ENCODE measurements at places on chromosomes 2 and 18. TPM values are rescaled to one million over a fixed set of nuclear protein-coding genes. Genes with fewer than 3 reads are reported as not detected.

The LINC00305 gene
- not detected for total RNA-seq

GRCh38 chr2:181904022-181904632 is 12.6 kb downstream of the ITPRID2 start:
- peak; percentile 43 for DNase-seq

DNA sequence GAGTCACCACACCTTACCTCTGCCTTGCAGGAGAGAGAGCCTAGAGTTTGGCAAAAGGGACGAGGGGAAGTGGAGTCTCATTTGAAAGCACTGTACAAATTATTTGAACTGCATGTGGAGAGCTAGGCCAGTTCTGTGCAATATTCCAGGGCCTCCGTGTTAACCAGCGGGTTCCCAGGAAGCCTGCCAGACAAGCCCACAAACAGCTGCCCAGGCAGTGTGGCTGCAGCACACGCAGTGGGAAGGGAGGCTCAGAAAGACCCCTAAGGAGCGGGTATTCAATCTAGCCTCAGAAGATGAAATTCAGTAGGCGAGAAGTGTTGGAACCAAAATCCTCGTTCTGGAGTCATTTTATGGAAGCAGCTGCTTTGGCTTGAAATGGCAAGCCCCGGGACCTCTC is 30.7 kb downstream of the CNGA3 start:
- no peak for DNase-seq

DNA sequence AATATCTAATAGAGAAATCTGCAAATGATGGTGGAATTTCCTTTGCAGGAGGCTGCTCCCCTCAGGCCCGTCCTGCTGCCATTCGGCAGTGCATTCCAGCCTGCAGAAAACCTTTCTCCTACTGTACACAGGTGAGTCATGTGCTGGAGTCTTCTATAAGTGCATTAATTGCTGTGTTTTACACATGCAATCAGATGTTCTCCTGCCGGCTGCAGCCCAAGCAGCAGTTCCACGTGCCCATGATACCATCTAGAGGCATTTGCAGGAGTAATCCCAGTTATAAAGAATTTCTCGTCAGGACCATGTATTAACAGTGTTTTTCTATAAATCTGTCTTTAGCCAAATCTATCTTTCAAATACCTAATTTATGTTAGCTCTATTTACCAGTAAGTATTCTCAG is 304.7 kb upstream of the HNMT start:
- peak; percentile 17 for DNase-seq

- peak; percentile 49 for DNase-seq
Observed at GRCh38 chr18:3998698-3999333, 456.3 kb downstream of the DLGAP1 start.

- DNase-seq, result no peak
Observed at GRCh38 chr2:219619235-219619634, 8.2 kb upstream of the SLC4A3 start.

DNA sequence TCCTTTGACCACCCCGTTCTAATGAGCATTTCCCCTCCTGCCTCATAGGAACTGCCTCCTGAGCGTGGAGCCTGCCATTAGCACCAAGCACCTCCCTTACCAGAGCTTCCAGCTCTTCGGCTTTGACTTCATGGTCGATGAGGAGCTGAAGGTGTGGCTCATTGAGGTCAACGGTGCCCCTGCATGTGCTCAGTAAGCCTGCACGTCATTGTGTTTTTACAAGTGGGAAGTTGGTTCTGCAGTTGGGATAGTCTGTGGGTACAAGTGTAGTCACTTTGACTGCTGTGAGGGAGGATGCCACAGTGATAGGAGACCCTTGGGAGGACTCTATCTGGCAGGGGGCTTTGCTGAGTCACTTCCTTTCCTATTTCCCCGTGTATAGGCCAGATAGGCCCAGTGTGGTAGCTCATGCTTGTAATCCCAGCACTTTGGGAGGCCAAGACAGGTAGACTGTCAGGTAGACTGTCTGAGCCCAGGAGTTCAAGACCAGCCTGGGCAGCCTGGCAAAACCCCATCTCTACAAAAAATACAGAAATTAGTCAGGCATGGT is 22.0 kb upstream of the POLR1B start:
- DNase-seq, result no peak

DNA sequence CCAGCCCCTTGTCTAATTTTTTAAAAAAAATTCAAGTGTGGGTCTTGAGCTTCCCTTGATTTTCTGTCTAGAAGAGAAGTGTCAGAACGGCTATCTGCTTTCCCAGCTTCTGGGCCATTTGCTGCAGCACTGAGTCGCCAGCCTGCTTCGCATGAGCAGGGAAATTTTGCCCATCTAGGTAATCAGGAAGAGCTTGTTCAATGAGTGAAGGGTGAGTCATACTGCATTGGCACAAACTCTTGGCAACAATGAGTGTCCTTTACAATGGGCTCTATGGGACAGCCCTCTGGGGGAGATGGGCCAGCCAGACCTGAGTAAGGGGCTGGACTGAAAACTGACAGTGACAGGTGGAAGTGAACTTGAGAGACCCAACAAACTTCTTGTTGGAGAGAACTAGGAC is 2.4 kb upstream of the RNF144A start:
- peak; percentile 78 for DNase-seq

The MC5R gene
- 6.7 TPM for total RNA-seq

The CD8B2 gene
- total RNA-seq, result not detected

- DNase-seq, result peak; percentile 10
Observed at GRCh38 chr2:105038383-105039061, 653 bp downstream of the MRPS9 start.

DNA sequence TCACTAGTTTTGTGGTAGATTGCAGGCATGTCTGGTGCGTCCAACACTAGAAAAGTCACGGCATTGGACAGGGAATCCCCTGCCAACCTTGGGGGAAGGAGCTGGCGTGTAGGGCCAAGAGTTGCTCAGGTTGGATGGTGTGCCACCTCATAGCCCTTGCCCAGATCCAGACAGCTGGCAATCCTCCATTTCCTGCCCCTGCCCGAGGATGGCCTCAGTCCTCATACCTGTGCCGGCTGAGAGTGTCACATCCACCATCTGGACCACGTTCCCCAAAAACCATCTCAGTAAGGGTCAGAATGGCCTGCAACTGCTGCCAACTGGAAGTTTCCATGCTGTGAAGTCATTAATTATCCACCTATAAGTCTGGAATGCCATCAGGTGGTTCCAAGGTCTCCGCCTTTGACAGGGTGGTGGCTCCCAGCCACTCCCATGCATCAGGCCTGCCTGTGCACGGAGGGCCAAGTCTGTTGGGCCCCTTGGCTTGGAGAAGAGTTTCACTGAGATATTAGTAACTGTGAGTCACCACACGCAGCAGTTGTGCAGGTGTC is 55.0 kb downstream of the IMPA2 start:
- no peak for DNase-seq

DNA sequence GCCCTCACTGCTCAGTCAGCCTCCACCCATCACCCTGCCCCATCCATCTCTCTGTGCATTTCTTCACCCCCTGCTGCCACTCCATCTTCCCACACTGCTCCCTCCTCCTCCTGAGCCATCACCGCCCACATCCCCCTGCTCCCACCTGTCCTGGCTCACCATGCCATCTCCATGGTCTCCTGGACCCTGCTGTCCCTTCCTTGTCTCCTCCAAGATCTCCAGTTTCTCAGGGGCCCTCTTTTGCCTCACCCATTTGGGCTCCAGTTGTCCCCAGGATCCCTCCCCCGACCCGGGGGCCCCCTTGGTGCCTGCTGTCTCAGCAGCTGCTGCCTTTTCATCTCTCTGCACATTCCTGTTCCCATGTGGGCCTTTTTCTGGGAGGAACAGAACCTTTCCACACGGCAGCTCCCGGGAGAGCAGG is 10.6 kb downstream of the SPEG start:
- no peak for DNase-seq

- no peak for DNase-seq
Observed at GRCh38 chr18:46672062-46672970, 15.3 kb upstream of the LOXHD1 start.

DNA sequence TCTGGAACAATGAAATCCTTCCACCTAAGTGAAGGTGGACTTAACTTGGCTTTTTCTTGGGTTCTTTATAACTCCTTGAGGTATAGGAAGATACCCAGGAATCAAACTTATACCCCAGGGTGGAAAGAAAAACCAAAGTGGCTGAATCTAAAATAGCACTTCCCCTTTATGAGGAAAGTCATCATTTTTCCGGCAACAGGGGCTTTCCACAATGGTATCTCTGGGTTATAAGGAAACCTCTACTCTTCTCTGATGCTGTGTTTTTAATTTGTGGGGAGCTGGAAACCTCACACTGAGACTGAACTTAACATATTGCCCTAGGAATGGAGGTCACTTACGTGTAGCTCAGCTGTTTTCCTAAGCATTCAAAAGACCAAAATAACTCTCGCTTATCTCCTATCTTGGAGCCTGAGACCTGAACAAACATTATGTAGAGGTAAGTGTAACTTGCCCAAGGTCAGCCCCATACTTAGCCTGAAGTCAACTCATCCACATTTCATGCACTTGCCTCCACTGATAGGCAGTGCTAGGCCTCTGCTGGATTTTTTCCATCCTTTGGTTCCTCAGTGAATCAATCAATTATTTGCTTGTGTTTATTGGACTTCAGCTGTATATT is 117.9 kb downstream of the SETBP1 start:
- no peak for DNase-seq

DNA sequence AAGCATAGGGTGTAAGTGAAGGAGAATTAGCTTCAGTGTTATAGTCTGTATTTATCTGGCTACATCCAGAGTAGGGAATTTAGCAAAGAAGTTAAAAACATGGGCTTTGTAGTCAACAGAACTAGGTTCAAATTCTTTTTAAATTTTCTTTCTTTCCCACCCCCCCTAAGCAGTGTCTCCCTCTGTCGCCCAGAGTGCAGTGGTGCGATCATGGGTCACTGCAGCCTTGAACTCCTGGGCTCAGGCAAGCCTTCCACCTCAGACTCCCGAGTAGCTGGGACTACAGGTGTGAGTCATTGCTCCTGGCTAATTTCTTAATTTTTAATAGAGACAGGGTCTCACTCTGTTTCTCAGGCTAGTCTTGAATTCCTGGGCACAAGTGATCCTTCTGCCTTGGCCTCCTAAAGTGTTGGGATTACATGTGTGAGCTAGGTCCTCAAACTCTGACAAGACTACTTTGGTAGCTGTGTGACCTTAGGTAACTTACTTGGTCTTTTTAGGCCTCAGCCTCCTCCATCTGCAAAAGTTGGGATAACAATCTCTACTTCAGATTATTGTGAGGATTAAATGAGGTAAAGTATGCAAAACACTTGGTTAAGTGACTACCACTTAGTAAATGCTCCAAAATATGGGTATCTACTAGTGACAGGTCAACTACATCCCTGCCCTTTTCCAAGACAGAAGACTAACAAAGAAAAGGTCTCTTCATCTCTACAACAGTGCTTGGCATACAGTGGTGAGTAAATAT is 17.8 kb downstream of the DOK1 start:
- no peak for DNase-seq

DNA sequence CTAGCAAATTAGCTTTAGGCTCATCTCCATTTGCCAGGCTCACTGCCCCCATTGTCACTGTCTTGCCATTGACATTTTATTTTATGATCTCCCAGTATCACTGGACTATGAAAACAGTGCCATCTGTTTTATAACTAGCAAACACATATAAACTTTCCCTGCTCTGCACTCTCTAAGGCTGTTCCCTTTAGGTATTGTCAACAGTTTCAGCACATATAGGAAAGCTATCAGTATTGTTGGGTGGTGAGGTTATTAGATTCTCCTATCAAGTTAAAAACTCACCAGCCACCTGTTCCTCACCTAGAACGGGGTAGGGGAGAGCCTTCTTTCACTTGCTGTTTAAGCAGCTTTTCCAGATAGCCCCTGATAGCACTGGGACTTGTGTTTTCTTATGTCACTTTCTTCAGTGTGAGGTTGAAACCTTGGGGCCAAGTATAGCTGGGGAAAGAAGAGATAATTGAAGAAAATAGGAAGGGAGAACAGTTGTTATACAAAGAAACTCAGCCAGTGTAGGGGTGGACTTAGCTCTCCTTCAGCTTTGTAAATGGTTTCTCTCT is 32.5 kb downstream of the CFLAR start:
- peak; percentile 19 for DNase-seq

- DNase-seq, result no peak
Observed at GRCh38 chr2:1935476-1935875, 191.2 kb upstream of the PXDN start.

- DNase-seq, result no peak
Observed at GRCh38 chr18:12314591-12315305, 6.7 kb downstream of the TUBB6 start.

The IHH gene
- 0.03 TPM for total RNA-seq

The FASTKD1 gene
- 37.3 TPM for total RNA-seq

The LYPD6 gene
- 40.4 TPM for total RNA-seq

DNA sequence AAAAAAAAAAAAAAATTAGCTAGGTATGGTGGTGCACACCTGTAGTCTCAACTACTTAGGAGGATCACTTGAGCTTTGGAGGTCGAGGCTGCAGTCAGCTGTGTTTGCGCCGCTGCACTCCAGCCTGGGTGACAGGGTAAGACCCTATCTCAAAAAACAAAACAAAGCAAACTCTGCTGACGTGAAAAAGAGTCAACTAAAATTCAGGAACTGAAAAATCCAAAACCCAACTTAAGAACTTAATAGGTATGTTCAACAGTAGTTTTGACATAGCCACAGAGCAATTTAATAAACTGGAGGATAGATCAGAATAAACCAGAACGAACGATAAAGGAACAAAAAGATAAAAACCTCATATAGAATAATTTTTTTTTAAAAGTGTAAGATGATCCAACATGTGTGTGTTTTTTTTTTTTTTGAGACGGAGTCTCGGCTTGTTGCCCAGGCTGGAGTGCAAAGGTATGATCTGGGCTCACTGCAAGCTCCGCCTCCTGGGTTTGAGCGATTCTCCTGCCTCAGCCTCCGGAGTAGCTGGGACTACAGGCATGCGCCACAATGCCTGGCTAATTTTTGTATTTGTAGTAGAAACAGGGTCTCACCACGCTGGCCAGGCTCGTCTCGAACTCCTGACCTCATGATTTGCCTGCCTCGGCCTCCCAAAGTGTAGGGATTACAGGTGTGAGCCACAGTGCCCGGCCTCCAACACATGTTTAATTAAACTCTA is 4.3 kb upstream of the ZNF236 start:
- DNase-seq, result no peak

The DHRS9 gene
- total RNA-seq, result not detected

GRCh38 chr2:51673628-51674027 is 641.7 kb upstream of the NRXN1 start:
- DNase-seq, result no peak

- peak; percentile 7 for DNase-seq
Observed at GRCh38 chr2:108858894-108859293, 72.3 kb downstream of the CCDC138 start.

The MYO3B gene
- not detected for total RNA-seq

- DNase-seq, result no peak
Observed at GRCh38 chr2:57711991-57712390, 334.6 kb upstream of the VRK2 start.

- DNase-seq, result peak; percentile 82
Observed at GRCh38 chr2:216492597-216493333, 5.9 kb upstream of the RPL37A start.

The ASB18 gene
- not detected for total RNA-seq

GRCh38 chr18:79737426-79737825 is 57.8 kb downstream of the CTDP1 start:
- DNase-seq, result no peak

The ALLC gene
- total RNA-seq, result not detected

The AQP12B gene
- not detected for total RNA-seq

Data from A172 (cell line).